Amygdala (tissue), 56 donors: ENCODE measurements at places on chromosomes 12 and 14.

DNA sequence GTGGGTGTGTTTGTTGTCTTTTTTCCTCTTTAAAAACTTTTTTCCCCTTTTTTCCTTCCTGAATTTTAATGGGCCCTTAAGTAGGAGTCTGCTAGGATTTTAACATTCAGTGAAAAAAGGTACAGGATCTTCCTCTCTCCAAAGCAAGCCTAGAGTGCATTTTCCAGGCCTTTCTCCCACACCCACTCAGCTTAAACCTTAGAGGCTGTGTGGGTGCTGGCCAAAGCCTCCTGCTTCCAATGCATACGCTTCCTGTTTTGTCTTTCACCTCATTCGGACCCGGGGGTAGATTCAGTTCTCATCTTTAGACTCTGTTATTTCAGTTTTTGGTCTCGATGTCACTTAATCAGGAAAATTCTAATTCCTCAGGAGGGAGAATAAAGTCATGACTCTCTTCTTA lies 51.2 kb downstream of the TMEM30B start:
- no peak for DNase-seq

DNA sequence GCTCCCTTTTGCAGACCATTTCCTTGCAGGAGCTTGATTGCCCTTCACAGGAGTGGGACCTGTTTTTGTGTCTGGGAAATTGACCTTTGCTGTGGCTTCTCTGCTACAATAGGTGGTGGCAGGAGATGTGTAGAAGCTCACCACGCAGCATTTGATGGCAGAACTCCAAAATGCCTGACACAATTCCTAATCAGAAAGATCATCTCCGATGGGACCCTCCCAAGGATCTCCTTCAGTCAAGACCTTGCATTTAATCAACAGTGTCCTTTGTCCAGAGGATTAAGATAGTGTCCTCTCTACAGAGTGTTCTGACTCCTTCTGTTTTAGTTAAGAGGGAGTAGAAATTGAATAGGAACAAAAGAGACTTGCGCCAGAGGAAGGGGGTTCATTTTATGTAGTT lies 83.6 kb upstream of the DDHD1 start:
- DNase-seq: no peak

DNA sequence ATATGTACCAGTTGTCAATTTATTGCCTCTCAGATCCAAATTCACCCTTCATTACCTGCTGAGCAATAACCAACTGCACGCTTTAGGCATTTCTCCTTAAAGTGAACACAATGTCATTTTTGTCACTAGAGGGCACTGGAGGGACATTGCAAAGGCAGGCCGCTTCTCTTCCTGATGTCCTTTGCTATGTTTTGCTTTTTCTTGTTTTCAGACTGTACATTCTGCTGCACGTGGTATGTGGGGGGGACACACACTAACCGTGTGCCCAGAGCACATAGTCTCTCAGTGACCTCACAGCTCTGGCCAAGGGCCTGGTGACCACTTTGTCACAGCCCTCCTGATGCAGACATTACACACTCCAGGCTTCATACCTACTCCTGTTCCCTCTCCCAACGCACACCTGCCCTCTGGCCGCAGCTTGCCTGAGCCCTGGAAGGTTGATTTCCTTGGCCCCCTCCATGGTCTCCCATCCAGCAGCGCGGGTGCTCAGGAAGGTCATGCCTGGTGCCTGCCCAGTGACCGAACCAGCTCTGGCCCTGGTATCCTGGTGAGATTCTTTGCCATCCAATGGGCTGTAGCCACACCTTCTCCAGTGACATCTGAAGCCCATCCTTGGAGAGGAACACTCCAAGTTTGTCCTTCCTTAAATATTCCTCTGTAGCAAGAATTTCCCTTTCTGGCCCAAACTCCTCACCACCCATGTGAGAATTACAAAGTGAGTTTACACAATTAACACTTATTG lies 39.9 kb downstream of the MYO1H start:
- no peak for DNase-seq

GRCh38 chr12:59650588-59651228 lies 54.9 kb downstream of the SLC16A7 start:
- no peak for DNase-seq

DNA sequence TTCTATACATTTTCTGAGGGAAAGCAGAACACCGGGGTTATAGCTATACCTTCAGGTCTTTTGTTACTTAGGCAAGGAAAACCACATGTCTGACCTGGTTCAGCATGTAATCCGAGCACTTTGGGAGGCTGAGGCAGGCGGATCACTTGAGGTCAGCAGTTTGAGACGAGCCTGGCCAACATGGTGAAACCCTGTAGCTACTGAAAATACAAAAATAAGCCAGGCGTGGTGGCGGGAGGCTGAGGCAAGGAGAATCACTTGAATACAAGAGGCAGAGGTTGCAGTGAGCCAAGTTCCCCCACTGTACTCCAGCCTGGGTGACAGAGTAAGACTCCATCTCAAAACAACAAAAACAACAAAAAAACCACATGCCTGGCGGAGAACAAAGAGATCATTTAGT lies 177.6 kb downstream of the ACSS3 start:
- DNase-seq: no peak

DNA sequence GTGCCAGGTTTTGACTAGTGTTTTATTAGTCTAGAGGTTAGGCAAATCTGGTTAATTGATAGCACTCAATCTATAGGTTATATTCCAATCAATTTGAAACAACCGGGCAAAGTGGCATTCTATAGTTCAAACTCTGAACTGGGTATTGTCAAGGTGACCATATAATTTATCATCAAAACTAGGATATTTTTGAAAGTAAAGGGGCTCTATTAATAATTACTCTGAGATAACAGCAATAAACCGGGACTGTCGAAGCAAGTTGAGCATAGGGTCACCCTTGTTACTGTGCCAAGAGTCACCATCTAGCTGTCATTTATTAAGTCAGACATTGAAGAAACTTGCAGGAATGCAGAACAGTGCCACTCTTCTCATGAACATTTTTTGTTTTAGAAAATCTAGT lies 321.2 kb downstream of the RAD51B start:
- DNase-seq: no peak

- no peak for DNase-seq
Measured at GRCh38 chr14:76958980-76959710, 69.4 kb downstream of the IRF2BPL start.
